NCI-H524 treated with DMSO at 0.1 percent for 48 hours (cell line): ENCODE measurements at places on chromosomes 2 and 18.

- DNase-seq: peak; percentile 85
Observed at GRCh38 chr2:109437325-109438090, 176.3 kb downstream of the SEPTIN10 start.

DNA sequence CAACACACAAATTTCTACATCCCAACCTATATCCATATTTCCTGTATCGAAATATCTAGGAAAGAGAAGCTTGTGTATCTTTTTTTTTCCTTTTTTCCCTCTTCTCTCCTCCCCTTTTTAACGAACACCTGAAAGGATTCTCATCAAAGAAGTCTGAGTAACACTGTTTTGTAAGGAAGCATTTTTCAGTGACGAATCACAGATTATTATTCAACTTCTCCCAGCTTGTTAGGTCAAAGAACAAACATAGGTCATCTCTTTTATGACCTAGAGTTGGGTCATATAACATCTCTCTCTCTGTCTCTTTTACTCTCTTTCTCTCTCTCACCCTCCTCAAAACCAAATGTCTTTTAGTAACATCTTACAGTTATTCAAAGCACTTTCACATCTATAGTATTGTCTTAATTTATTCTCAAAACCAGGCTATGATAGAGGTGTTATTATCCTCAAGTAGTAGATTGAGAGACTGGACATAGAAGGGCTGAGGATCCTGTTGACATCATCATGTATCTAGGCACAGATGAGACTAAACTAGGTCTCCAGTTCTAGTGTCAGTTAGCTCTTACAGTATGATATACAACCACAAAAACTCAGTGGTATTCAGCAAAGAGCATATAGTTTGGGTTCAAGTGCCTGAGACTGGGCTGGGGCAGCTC is 80.1 kb upstream of the SPOPL start:
- no peak for DNase-seq

- no peak for DNase-seq
Observed at GRCh38 chr18:7879717-7880116, 312.6 kb downstream of the PTPRM start.

DNA sequence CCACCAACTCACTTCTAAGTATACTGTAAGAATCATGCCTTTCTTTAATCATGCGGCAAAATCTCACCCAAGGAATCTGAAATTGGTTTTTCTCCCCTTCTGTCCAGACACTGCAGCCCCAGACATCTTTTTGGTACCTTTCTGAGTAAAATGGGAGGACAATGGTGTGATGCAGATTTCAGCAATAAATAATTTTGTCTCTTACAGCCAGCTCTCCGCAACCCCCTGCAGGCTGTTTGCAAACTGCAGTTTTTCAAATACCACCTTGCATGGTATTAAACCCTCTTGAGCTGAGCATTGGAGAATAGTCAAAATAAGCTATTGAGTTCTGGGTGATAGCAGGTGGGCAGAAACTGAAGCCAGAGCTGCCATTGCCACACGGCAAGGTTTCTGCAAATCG is 32.2 kb downstream of the GPR39 start:
- peak; percentile 0 for DNase-seq

DNA sequence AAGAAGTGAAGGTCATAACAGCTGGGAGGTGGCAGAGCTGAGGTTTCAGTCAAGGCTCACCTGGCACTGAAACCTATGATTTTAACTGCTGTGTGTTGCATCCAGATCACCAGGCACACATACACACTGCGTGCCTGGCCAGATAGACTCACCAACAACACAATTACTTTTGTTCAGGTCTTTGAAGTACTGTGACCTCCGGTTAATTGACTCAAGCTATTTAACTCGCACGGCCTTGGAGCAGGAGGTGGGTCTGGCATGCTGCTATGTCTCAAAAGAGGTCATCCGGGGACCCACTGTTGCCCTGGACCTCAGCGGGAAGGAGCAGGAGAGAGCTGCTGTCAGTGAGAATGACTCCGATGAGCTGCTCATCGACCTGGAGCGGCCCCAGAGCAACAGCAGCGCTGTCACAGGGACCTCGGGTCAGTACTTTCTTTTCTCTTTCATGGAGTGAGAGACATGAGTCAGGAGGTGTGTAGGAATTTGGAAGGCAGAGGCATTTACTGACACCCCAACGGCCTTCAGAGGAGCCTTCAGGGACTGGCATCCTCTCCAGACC is 104.1 kb downstream of the ESCO1 start:
- DNase-seq: no peak

DNA sequence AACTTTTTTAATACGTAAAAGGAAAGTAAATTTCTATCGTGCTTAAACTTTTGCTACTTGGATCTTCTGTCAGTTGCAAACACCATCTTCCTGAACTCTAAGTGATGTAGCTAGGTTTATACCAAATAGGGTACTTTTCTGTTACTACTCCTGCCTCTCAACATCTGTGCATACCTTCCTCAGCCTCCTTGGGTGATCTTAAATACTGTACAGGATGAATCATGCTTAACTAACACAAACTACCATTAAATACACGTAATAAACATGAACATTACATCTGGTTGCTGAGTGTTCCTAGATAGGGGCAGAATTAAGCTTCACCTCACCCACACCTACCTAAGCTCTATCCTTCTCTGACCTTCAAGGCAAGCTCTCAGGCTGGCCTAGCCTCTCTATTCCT is 398.0 kb downstream of the TXNL1 start:
- DNase-seq: no peak

- no peak for DNase-seq
Observed at GRCh38 chr18:73646772-73647171, 500.9 kb downstream of the FBXO15 start.

DNA sequence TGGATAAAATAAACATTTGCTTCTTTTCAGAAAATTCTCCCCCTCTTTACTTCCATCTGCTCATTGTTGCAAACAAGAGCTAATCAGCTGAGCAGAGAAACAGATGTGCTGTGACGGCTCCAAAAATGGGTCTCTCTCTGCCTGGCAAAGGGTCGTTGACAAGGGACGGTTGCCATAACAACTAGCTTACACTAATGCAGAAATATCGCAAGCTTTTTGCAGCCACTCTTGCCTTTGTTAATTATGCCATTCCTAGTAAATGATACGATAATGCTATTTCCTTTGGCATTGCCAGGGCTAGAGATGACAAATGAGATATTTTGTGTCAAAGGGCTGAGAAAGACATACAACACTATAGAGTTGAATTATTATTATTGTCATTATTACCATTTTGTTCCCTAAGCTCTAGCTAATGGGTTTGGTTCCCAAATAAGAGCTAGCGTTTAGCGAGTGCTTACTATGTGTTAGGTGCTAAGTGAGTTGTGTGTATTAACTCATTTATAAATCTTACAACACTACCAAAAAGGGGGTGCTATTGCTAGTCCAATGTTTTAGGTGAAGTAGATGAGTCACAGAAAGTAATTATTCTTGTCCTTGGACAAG is 46.8 kb downstream of the MYO3B start:
- peak; percentile 81 for DNase-seq

DNA sequence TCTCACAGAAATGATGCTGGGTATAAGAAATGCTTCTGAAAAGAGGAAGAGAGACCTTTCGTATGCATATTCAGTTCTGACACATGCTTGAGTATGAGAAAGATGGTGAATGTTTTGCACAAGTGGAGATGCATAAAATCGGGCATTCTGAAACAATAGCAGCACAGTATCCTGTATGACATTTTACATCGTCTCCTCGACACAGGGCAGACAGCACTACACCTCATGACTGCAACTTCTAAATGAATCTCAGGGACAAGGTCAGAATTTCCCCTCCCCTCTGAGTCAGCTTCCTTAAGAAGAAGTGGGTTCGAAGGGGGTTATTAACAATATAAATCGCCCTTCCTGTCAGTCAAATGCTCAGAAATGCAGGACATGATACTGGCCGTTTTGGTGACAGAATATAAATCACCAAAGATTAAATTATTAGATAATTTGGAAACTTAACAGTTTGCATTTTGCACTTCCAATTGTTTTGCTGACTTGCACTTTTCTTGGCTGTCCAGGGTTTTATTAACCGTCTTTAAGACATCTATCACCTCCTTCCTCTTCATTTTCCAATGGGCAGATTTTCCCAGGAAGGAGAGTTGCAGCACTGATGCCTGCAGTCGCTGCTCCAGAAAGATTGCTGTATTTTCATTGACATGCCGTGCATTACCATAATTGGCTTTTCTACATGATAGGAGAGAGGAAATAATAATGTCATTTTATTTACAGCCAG is 57.2 kb downstream of the TSHZ1 start:
- DNase-seq: no peak

DNA sequence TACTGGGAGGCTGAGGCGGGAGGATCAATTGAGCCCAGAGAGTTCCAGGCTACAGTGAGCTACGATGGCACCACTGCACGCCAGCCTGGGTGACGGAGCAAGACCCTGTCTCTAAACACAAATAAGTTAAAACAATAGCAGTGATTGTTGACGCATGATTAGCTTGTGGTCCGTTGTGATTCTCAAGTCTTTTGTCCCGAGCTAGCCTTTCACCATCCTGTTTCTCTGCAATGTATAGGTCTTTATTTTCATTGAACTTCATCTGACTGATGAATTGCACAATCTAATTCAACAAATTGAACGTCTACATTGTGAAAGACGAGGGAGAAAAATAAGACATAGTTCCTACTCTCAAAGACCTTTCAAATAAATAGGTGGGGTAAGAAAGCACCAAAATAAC is 8.8 kb upstream of the FZD7 start:
- DNase-seq: no peak

GRCh38 chr2:232338759-232339106 is 39.8 kb upstream of the ALPP start:
- no peak for DNase-seq

DNA sequence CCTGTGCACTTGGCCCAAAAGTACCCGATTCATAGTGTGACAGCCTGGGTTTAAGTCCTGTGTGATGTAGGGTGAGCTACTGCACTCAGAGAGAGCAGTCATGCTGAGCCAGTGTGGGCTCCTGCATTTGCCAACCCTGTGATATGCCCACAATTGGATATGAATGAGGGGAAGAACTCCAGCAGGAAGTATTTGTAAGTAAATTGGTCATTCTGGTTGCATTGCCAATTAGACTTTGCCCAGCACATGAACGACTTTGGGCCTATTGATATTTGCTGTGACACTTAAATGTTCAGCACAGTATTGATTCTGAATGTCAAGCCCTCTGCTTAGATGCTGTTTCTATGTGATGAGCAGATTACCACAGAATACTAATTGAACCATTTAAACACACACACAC is 570.9 kb downstream of the PIK3C3 start:
- DNase-seq: no peak

DNA sequence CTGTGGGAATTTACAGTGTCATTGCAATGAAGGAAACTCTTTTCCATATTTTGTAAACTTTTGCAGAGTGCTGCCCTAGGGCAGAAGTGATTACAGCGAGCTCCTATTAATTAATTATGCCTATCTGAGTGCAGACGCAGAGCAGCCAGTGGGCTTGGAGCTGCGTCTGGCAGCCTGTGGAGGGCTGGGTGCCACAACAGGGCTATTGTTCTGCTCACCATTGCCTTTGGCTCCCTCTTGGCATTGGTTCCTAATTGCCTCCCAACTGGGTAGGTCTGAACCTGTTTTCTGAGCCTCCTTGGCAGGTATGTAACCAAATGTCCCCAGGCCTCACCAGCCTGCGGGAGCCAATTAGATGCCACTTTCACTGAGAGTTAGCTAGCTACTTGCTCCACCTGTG is 25.6 kb upstream of the ITGB6 start:
- DNase-seq: no peak

- DNase-seq: no peak
Observed at GRCh38 chr18:56492136-56492535, 146.3 kb downstream of the TXNL1 start.

DNA sequence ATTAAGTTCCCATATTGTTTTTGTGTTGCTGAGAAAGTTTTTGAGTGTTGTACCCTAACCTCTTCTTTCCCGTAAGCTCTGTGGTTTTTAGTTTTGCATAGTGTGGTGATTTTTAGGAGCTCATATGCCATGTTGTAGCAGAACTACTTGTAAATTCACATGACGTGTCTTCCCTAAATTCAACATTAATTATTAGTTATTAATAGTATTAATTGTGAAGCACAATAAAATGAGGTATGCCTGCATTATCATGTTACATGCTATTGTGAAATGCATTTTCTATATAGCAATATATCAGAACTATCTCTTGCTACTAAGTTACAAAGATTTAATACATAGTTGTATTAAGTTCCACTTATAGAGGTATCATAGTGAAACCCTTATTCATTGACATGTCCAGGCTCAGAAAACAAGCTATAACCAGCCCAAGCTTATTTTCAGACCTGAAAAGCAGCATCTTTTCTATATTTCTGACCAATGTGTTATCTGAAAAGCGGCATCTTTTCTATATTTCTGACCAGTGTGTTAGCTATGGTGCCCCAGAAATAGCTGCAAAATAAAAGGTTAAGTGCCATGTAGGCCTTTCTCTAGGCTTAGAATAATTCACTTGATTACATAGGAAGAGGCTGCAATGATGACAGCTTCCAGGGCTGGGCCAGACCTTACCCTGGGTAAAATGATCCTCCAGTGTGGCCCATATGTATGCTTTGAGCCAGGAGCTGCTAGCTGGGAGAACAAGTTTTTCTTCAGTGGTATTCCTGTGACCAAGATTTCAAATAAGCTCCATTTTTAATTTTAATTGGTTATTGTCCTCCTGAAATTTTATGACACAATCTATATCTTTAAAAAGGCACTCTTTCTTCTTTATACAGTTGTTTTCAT is 21.6 kb downstream of the EPAS1 start:
- no peak for DNase-seq

- peak; percentile 54 for DNase-seq
Observed at GRCh38 chr2:16012626-16013358, 72.4 kb downstream of the MYCN start.

DNA sequence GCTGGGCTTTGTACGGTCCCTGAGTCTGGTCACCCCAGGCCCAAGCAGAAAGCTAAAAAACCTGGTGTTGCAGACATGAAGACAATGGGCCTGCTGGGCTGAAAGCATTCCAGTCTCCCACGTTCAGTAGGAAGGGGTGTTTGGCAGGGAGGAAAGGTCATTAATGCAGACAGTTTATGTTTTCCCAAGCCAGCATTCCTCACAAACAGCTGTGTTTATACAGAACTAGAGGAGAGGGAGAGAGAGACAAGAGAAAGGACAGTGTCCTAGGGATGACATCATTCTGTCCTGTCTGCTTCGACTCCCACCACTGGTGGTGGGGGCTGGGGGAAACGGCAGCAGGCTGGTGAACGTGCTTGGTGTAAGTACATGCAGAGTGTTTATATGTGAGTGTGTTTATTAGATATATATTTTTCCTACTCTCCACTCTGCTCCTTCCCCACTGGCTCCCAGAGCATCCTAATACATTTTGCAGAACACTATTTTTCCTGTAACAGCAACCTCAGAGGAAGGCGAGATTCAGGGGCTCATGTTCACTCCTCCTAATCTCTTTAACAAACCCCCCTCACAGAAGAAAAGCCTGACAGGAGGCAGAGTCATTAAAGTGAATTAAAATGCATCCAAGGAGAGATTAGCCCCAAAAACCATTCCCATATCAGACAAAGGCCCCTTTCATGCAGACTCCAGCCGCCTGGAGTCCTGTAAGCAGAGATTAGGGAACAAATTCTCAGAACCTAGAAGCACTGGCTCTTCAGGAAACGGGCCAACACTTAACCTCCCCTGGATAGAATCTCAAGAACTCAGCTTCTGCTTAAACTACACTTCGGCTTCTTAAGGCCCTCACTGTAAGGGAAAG is 380.4 kb downstream of the TNS1 start:
- peak; percentile 52 for DNase-seq

GRCh38 chr2:26018184-26019055 is 15.5 kb upstream of the RAB10 start:
- DNase-seq: peak; percentile 75

GRCh38 chr2:171709011-171709685 is 21.9 kb downstream of the DYNC1I2 start:
- no peak for DNase-seq
